ENCODE measurements at places on chromosomes 16 and 17.
A peak's percentile ranks its signal among the peaks of the same experiment; 100 is the strongest.

- H3K27ac ChIP-seq: no peak overlapping the region
- H3K36me3 ChIP-seq: peaks cover 38% of the 10 kb centered on the region
- H3K4me1 ChIP-seq: no peaks in the 10 kb centered on the region
- H3K4me3 ChIP-seq: no peak overlapping the region
- H3K27me3 ChIP-seq: no peaks in the 10 kb centered on the region
Measured at GRCh38 chr17:28885363-28885762, 12.2 kb downstream of the FLOT2 start.

- H3K36me3 ChIP-seq: no peaks in the 10 kb centered on the region
- DNase-seq: peak; percentile 58
- no peak overlapping the region for H3K27ac ChIP-seq
Measured at GRCh38 chr17:79737046-79737921, 6.5 kb downstream of the ENPP7 start.

GRCh38 chr16:1687427-1688316, 9.6 kb downstream of the JPT2 start:
- DNase-seq: peak; percentile 48
- no peaks in the 10 kb centered on the region for H3K4me1 ChIP-seq
- no peak overlapping the region for H3K4me3 ChIP-seq
- no peaks in the 10 kb centered on the region for H3K27me3 ChIP-seq
- peaks cover 10% of the 10 kb centered on the region for H3K36me3 ChIP-seq

GRCh38 chr17:50059256-50059655, 3.3 kb downstream of the ITGA3 start:
- H3K4me3 ChIP-seq: no peak overlapping the region
- H3K27me3 ChIP-seq: no peaks in the 10 kb centered on the region
- H3K27ac ChIP-seq: peak overlapping the region; percentile 71
- peak; percentile 48 for DNase-seq
- peaks cover 5% of the 10 kb centered on the region for H3K36me3 ChIP-seq

DNA sequence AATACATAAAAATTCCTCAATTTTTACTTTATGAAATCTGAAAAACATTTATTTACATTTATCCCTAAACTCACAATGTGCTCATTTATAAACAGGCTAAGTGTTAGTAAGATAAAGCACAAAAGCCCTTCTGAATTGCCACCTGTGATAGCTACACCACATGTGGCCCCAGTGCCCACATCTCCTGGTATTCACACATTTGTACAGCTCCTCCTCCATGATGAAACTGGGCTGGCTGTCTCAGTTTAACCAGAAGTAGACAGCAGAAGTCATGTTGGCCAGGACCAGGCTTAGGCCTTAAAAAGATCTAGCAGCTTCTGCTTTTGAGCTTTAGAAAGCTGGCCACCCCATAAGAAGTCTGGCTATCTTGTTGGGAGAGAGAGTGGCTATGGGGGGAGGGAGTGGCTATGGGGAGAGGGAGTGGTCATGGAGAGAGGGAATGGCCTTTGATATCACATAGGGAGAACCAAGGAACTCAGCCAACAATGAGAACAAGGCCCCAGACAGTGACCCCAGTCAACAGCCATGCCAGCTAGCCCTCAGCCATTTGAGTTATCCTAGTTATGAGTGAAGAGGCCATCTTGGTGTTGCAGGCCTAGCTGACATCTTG, 47.4 kb downstream of the CEP95 start:
- H3K27ac ChIP-seq: no peak overlapping the region
- H3K4me1 ChIP-seq: no peaks in the 10 kb centered on the region
- DNase-seq: no peak
- H3K36me3 ChIP-seq: no peaks in the 10 kb centered on the region
